ENCODE measurements at places on chromosomes 11 and 22.

DNA sequence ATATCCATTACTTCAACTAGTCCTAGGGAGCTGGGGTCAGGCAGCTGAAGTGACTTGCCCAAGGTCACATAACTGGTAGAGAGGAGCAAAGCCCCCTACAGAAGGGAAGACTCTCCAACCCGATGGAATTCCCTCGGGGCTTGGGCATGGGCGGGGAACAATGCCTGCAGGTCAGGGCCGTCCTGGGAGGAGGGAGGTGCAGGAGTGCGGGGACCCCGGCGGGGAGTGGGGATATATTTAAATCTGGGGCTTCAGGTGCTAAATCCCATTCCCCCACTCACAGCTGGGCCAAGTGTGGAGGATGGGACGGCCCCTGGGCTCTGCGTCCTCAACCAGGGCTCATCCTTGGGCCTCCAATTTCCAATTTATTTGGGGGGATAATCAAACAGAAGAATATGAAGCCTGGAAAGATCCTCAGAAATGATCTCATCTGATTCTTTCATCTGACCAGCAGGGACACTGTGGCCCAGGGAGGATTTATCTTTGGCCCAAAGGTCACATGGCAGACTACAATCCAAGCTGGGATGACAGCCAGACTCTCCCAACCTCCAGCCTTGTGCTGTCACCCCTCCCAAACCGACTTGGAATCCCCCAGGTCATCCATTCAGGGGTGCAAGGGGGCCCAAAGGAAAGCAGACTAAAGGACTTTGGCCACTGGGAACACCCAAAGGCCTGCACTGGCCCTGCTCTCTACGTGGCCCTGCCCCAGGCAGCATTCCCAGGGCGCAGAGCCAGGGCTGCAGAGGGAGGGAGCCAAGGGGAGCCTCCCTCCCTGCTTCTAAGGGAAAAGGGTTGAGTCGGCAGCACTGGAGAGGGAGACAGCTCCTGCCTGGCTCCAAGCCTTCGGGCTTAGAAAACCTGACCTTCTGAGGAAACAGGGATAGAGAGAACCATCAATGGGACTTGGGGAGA lies 8.7 kb upstream of the C1QTNF6 start:
- peak; percentile 50 for DNase-seq

DNA sequence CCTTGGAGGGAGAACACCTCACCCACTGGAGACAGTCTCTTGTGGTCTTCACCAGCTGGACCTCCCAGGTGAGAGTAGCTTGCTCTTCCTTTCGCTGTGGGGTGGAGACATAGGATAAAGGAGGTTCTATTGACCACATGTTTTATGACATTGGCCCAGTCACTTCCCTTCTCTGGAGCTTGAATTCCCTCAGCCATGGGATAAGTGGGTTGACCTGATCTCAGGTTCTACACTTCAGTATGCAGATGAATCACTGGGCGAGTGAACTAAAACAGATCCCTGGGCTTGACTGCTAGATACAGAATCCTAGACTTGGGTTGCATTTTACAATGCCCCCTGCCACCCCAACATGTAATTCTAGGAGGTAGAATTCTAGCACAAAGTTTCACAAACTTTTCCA lies 54.8 kb upstream of the PRSS23 start:
- peak; percentile 13 for DNase-seq

DNA sequence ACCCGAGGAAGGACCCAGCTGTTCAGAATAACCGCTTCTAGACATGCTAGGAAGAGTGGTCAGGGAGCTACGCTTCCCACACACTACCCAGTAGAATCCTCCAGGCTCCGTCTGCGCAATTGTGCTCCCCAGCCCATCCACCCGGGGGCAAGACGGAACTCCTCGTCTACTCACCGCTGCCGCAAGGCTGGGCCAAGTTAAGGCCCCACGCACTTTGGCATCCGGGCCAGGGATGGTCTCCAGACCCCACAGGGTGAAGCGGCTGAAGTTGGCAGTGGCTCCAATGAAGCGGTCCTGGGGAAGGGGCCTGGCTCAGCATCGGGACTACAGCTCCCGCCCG lies 757 bp downstream of the RNASEH2C start:
- DNase-seq, result no peak

DNA sequence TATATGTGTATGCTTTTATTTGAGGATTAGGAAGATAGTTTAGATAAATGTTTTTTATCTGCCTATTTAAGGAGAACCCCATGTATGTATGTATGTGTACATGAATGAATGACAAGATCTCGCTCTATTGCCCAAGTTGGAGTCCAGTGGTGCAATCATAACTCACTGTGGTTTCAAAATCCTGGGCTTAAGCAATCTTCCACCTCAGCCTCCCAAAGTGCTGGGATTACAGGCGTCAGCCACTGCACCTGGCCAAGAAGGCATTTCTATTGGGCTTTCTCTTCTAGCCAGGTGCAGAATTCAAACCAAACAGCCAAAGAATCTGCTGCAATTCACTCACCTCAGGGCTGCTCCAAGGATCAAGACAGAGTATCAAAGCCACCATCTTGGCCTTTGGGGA lies 25.5 kb upstream of the DGKZ start:
- no peak for DNase-seq

GRCh38 chr11:108093128-108093904 lies 28.1 kb upstream of the ACAT1 start:
- DNase-seq, result no peak

GRCh38 chr11:45654231-45655011 lies 11.0 kb downstream of the CHST1 start:
- DNase-seq, result no peak

DNA sequence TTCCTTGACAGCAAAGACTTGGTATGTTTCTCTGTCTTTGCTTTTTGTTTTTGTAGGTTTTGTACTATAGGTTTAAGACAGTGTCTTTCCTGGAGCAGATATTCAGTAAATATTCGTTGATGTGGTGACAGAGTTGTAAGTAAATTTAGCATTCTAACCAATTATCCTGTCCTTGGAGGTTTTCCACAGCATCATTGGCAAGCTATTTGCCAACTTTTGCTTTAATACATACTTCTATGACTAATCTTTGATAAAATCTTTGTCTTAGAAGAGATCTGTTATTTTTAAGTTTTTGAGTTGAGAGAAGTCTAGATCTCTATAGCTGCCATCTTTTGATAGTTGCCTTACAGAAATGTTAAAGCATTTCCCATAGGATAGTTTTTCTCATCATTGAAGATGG lies 3.8 kb downstream of the USP47 start:
- no peak for DNase-seq

DNA sequence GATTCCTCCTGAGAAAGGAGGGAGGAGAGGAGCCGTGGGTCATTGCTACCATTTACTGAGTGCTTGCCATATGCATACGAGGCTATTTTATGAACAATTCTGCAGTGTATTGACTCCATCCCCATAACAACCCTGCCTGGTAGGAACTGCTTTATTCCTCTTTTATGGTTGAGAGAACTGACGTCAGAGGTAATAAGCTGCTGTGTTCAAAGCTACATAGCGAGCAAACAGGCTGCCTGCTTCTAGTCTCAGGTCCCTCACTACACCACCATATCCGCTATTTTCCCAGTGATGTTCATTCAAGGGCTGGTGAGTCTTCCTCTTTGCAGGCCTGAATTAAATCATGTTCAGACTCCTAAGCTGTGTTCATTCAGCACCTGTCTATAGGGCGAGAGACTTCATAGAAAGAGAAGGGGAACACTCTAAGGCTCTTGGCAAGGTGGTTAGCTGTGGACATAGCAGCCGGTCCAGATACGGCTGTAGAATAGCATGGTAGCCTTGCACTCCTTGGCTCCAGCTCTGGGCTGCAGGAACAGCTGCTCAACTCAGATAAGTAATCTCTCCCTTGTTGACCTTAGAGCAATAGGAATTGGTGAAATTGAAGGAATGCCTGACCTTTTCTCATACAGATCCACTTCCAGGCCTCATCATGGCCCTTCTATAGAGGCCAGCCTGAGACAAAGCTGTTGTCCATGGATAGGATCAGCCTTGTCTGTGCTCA lies 82.6 kb downstream of the MICAL2 start:
- no peak for DNase-seq

- DNase-seq, result no peak
Observed at GRCh38 chr11:91731051-91731450, 493.6 kb upstream of the FAT3 start.

DNA sequence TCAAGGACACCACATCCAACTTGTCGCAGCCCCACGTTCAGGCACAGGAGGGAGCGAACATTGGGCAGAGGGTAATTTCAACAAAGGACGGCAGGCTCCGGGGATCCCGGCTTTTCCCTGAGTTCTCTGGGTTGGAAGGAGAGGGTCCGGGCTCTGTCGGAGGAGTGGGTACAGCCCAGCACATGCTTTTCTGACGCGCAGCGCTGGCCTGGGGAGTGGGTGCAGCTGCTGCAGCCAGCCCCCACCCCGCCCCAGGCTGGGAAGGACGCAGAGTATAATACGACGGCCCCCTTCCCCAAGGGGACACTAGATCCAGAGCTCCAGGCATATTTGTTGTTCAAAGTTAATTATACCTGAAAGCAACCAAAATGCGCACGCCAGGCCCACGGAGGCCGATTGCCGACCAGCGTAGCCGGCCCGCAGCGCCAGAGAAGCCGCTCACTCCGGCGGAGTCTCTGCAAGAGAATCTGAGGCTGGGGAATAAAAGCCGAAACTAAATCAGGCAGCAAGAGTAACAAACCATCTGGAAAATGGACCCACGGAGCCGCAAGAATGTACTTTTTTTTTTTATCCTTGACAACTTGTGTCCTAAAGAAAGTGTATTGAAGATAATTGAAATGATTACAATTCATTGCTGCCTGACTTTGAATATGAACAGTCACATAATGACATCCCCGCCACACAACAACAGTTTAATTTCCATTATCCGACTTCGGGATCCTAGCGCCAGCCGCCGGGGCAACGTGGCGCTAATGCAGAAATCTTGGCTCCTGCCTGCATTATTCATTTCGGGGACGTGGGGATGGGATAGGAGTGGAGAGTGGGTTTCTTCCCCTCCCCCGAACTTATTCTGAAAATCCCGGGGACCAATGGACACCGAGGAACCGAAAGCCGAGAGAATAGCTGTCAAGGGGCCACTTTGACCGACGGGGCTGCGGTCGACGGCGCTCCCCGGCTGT lies 14.0 kb upstream of the PAX6 start:
- DNase-seq, result no peak

DNA sequence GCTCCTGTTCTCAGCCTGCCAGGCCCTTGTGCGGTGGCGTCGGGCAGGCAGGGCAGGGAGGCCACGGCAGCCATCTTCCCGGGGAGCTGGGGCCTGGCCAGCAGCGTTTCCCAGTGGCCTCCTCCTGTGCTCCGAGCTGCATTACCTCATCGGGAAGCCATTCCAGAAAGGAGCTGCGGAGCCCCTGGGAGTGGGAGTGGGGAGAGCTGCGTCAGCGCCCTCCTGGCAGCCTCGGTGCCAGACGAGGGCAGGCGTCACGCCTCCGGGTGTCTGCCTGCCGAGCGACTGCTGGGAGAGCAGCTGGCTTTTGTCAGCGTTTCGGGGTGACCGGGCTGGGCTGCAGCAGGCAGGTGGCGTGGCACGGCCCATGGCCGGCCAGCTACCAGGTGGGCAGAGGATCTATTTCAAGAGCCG lies 30.9 kb upstream of the WNT7B start:
- DNase-seq, result no peak

GRCh38 chr22:50058906-50059880 lies 1.1 kb upstream of the TTLL8 start:
- no peak for DNase-seq

GRCh38 chr11:74055938-74056337 lies 47.1 kb upstream of the UCP3 start:
- no peak for DNase-seq

GRCh38 chr11:10529279-10529678 lies 11.7 kb downstream of the RNF141 start:
- DNase-seq, result no peak

Data from LoVo (cell line).